Osteoblast (primary cell): ENCODE measurements at places on chromosomes 13 and 19. TPM values are rescaled to one million over a fixed set of nuclear protein-coding genes. Genes with fewer than 3 reads are reported as not detected.
A peak's percentile ranks its signal among the peaks of the same experiment; 100 is the strongest.

DNA sequence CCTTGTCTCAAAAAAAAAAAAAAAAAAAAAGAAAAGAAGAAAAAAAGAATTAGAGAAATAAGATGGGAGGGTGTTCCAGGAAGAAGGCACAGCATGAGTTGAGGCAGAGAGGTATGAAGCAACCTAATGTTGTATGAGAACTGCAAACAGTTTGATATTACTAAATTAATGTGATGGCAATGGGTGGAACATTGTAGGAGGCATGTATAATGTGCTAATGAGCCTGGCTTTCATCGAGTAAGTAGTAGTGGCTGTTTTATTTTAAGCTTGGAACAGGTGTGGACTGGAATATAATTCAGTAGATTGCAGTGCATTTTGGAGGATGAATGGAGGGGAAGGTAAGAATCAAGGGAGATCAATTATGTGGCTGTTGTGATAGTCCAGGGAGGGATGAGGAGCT is 156.1 kb downstream of the MTUS2 start:
- no peak overlapping the region for H3K27ac ChIP-seq
- DNase-seq, result no peak
- no peak overlapping the region for H3K4me3 ChIP-seq
- H3K36me3 ChIP-seq, result no peaks in the 10 kb centered on the region
- no peaks in the 10 kb centered on the region for H3K27me3 ChIP-seq
- H3K4me1 ChIP-seq, result no peaks in the 10 kb centered on the region

DNA sequence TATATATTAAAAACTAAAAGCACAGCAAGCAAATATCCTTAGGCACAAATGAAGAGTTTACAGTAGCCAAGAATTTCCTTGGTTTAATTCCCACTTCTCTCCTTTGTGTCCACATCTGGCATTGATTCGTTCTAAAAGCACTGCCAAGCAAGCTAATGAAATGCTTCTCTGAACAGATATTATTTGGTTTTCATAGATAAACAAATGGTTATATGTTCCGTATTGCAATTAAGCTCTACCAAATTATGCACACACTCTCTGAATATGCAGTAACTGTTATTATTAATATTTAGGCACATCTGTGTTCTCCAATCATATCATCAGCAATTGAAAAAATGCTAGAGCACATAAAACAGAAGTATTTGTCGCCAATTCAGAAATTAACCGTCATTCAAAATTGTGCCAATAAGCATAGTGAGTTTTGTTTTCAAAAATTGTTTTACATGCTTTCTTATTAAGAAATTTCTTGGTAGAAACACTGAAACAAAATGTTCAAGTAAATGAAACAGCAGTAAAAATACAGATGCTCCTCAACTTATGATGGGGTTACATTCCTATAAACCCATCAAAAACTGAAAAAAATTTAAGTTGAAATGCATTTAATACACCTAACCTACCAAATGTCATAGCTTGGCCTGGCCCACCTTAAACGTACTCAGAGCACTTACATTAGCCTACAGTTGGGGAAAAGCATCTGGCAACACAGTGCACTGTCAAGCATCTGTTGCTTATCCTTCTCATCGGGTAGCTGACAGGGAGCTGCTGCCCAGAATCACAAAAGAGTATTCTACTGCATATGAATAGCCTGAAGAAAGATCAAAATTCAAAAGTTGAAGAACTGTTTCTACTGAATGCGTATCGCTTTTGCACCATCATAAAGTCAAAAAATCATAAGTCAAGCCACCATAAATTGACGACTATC is 2134.7 kb downstream of the PCDH9 start:
- no peaks in the 10 kb centered on the region for H3K27me3 ChIP-seq
- no peaks in the 10 kb centered on the region for H3K36me3 ChIP-seq
- H3K4me3 ChIP-seq, result no peak overlapping the region
- no peaks in the 10 kb centered on the region for H3K4me1 ChIP-seq
- H3K27ac ChIP-seq, result no peak overlapping the region

Gene TEKTIP1
- not detected in 2 replicates for total RNA-seq

Gene HAUS5
- 3.2 and 4.7 TPM in 2 replicates for total RNA-seq

DNA sequence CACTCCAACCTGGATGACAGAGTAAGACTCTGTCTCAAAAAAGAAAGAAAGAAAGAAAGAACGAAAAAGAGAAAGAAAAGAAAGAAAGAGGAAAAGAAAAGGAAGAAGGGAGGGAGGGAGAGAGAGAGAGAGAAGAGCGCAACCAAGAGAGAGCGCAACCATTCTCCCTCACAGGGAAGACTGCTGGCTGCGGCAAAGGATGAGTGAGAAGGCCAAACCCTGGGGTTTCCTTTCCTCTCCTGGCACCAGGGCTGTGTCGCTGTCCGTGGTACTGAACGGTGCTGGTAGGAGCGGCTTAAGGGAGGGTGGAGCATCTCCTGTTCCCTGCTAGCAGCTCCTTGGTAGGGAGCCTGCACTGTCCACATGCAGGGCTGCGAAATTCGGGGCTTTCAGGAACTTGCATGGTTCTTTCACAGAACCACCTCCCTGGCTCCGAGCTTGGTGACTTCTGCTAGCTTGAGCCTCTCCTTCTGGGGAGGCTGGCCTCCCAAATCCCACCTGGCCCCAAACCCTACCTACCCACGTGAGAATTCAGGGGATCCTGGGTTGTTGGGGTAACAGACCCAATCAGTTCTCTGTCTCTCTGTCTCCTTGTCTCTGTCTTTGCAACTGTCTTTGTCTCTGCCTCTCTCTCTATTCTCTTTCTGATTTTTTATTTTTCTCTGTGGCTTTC is 51.1 kb upstream of the ZNRF4 start:
- no peaks in the 10 kb centered on the region for H3K27me3 ChIP-seq
- DNase-seq, result peak; percentile 96
- no peak overlapping the region for H3K4me3 ChIP-seq
- no peaks in the 10 kb centered on the region for H3K4me1 ChIP-seq
- H3K27ac ChIP-seq, result no peak overlapping the region

- H3K27me3 ChIP-seq, result peaks cover 4% of the 10 kb centered on the region
- H3K27ac ChIP-seq, result no peak overlapping the region
- no peaks in the 10 kb centered on the region for H3K4me1 ChIP-seq
Measured at GRCh38 chr13:109880371-109881346, 94.3 kb upstream of the IRS2 start.

GRCh38 chr13:105961438-105961837 is 574.0 kb downstream of the EFNB2 start:
- H3K27ac ChIP-seq, result no peak overlapping the region
- no peaks in the 10 kb centered on the region for H3K36me3 ChIP-seq
- no peak for DNase-seq
- H3K4me3 ChIP-seq, result no peak overlapping the region
- no peaks in the 10 kb centered on the region for H3K27me3 ChIP-seq

DNA sequence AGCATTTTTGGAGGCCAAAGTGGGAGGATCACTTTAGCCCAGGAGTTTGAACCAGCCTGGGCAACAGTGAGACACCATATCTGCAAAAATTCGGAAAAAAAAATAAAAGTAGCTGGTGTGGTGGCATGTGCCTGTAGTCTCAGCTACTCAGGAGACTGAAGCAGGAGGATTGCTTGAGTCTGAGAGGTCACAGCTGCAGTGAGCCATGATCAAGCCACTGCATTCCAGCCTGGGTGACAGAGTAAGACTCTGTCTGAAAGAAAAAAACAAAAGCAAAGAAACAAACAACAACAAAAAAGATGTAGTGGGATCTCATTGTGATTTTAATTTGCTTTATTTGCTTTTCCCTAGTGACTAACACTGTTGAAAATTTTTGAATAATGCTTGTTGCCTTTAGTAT is 394.7 kb upstream of the KLHL1 start:
- H3K4me1 ChIP-seq, result no peaks in the 10 kb centered on the region
- no peak for DNase-seq
- no peak overlapping the region for H3K4me3 ChIP-seq
- H3K27ac ChIP-seq, result no peak overlapping the region

Gene TMPRSS9
- total RNA-seq, result 0.29 and 1.1 TPM in 2 replicates

DNA sequence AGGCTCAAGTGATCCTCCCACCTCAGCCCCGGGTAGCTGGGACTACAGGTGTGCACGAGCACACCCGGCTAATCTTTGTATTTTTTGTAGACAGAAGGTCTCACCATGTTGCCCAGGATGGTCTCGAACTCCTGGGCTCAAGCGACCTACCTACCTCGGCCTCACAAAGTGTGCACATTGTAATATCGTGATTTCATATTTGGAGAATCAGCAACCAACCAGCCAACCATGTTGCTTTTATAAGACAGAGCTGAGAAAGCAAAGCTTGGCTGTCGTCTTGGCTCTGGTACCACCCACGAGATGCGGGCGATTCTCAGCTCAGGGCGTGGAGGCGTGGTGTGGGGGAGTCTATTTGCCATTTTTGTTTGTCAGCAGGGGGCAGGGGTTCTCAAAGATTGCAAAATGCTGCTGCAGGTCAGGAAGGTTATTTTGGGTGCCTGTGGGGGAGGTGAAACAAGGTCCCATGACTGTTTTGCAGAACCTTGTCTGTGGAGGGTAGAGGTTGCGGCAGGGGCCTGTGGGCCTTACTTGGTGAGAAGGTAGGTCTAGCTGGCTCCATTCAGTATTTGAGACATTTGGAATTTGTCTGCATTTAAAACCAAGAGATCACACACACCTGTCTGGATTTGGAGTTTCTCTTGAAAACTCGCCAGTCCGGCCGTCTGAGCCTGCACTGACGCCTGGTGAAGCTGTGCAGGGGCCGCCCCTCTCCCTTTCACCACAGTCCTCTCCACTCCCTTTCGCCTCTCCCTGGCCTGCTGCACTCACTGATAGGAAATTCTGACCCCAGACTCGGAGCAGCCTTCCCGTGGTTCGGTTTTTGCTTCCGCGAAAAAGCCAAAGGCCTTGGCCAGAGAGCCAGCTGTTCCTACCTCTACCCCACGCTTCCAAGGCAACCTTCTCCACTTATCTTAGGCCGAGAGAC is 15.4 kb downstream of the TNFAIP8L1 start:
- peak; percentile 19 for DNase-seq
- H3K36me3 ChIP-seq, result peaks cover 37% of the 10 kb centered on the region
- H3K4me1 ChIP-seq, result no peaks in the 10 kb centered on the region
- no peak overlapping the region for H3K27ac ChIP-seq
- H3K4me3 ChIP-seq, result no peak overlapping the region

GRCh38 chr13:35872369-35872768 is 258.8 kb downstream of the DCLK1 start:
- no peak overlapping the region for H3K27ac ChIP-seq
- no peak overlapping the region for H3K4me3 ChIP-seq
- DNase-seq, result no peak
- H3K4me1 ChIP-seq, result no peaks in the 10 kb centered on the region
- no peaks in the 10 kb centered on the region for H3K27me3 ChIP-seq
- no peaks in the 10 kb centered on the region for H3K36me3 ChIP-seq

GRCh38 chr13:73467125-73467524 is 408.3 kb downstream of the KLF5 start:
- H3K36me3 ChIP-seq, result no peaks in the 10 kb centered on the region
- no peak overlapping the region for H3K27ac ChIP-seq
- DNase-seq, result no peak
- H3K4me1 ChIP-seq, result peaks cover 5% of the 10 kb centered on the region
- no peak overlapping the region for H3K4me3 ChIP-seq

Gene KL
- total RNA-seq, result under 0.01 TPM in 1 of 2 replicates, not detected in the other

- H3K36me3 ChIP-seq, result no peaks in the 10 kb centered on the region
- H3K4me3 ChIP-seq, result peak overlapping the region; percentile 73
- no peak for DNase-seq
- peak overlapping the region; percentile 99 for H3K27ac ChIP-seq
- H3K27me3 ChIP-seq, result no peaks in the 10 kb centered on the region
Measured at GRCh38 chr13:32316028-32316339, 676 bp downstream of the BRCA2 start.

- no peak overlapping the region for H3K27ac ChIP-seq
- H3K27me3 ChIP-seq, result no peaks in the 10 kb centered on the region
- no peak overlapping the region for H3K4me3 ChIP-seq
- no peaks in the 10 kb centered on the region for H3K4me1 ChIP-seq
- no peaks in the 10 kb centered on the region for H3K36me3 ChIP-seq
Measured at GRCh38 chr13:36862002-36862685, 43.1 kb downstream of the RFXAP start.
